ENCODE measurements at places on chromosomes 5 and 9.

- DNase-seq: no peak
Measured at GRCh38 chr9:84822589-84823233, 153.2 kb downstream of the NTRK2 start.

DNA sequence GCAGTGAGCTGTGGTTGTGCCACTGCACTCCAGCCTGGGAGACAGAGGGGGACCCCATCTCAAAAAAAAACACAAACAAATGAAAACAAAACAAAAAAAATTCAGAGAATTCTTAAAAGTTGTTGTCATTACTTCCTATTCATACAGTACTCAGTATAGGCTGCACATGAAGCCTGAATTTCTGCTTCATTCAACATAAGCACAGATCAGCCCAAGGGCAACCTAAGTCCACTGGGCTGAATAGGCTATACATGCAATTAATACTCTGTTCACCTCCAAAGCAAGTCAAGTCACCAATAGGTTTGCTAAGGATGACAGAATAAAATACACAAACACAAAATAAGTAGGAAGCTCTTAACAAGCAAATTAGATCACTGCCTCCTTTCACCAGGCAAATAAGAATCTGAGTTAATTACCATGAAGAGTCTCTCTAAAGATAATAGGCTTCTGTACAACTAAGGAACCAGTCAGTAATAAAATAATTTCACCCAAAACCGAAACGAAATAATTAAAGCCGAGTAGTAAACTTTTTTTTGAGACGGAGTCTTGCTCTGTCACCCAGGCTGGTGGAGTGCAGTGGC, 18.7 kb downstream of the UBTD2 start:
- no peak for DNase-seq

DNA sequence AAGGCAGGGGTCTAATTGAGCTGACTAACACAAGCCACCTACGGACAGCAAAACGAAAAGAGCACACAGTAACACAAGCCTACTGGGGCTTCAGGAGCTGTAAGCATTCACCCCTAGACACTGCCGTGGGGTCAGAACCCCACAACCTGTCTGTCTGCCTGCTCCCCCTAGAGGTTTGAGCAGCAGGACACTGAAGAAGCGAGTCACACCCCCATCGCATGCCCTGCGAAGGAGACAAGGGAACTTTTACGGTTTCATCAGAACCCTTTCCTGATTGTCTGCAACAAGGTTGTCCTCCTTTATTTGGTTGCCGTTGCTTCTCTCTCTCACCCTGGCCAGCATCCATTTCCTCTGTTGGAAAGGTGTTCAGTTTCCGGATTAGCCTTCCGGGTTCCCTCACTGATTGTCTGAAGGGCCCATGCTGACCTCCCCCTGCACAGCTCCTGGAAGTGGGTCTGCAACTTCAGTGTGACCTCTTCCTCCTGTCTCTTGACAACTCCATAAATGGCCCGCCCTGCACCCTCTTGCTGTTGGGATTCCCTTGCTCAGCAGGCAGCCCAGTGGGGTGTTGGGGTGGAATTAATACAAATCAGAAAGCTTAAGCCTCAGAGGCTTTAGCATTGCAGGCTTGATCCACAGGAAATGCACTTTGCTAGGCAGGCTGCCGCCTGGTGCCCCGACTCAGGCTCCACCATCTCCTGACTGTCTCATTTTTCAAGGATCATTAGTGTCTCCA, 258.9 kb upstream of the TLE4 start:
- no peak for DNase-seq

- no peak for DNase-seq
Measured at GRCh38 chr9:109855540-109855939, 75.5 kb downstream of the PALM2AKAP2 start.

- DNase-seq: no peak
Measured at GRCh38 chr5:149410721-149411432, 31.8 kb upstream of the IL17B start.

- no peak for DNase-seq
Measured at GRCh38 chr9:4435197-4435596, 55.1 kb upstream of the SLC1A1 start.

- no peak for DNase-seq
Measured at GRCh38 chr5:52728224-52728623, 59.5 kb upstream of the ITGA1 start.

- no peak for DNase-seq
Measured at GRCh38 chr5:71864730-71865601, 145.9 kb downstream of the CARTPT start.

DNA sequence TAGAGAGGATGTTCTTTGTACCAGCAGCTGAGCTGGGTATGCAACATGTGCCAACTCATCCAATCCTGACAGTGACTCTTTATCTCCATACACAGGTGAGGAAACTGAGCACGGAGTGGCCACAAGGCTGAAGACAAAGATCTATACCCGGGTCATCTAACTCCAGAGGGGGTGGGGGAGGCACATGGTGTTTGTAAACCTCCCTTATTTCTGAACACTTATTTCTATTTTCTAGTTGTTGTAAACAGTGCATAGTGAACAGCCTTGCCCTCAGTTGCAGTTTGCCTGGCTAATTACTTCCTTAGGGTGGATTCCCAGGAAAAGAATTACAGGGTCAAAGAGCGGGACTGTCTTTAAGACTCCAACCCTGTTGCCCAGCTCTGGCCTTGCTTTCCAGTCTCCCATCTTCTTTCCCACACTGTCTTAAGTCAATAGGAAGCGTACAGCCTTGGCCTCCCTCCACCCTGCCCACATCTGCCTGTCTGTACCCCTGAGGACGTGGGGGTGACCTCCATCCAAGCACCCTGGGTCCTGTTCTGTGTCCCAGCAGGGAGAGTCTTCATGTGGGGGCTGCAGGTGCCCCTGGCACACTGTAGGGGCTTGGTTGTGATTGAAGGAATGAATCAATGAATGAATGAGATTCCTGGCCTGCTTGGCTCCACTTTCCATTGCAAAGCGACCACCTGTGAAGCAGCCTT, 13.2 kb upstream of the FIBCD1 start:
- DNase-seq: no peak

DNA sequence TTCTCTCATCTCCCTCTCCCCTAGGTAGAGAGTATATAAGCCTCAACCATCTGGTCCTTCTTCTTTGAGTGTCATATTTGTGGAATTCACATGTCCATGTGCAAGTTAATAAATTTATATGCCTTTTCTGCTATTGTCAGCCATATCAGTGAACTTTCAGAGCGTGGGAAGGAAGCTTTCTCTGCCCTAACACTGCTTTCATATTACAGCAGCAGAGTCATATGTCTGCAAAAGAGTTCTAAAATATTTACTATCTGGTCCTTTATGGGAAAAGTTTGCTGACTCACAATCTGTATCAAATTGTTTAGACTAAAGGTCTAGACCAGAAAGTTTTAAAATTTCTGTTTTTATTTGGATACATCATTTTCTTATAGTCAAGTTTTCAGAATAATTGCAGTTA, 669.0 kb downstream of the LRRC70 start:
- DNase-seq: no peak

- DNase-seq: no peak
Measured at GRCh38 chr5:90792725-90793124, 234.1 kb downstream of the ADGRV1 start.

GRCh38 chr5:135398855-135399793, at the start of gene MACROH2A1:
Gene MACROH2A1 (minus strand): TSS chr5:135399231. CDS start chr5:135389093, 10,138 bp downstream.
- peak; percentile 87 for DNase-seq

DNA sequence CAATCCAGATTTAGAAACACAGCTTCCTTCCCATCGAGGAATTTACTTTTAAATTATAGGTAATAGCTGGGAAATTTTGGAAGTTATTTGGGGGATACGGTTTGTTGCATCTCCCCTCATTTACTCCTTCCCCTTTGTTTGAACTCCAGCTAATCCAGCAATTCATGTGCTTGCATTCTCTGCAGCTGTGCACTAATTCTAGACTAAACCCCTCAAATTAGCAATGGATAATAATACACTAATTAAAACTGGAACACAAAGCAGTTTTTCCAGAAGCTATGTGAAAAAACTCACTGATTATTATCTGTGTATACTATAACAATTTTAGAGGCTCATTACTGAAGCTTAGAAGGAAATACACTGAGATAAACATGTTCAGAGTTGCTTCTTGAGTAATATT, 751.2 kb upstream of the ZNF608 start:
- DNase-seq: no peak

- no peak for DNase-seq
Measured at GRCh38 chr5:111511831-111512374, 432 bp downstream of the STARD4 start.

DNA sequence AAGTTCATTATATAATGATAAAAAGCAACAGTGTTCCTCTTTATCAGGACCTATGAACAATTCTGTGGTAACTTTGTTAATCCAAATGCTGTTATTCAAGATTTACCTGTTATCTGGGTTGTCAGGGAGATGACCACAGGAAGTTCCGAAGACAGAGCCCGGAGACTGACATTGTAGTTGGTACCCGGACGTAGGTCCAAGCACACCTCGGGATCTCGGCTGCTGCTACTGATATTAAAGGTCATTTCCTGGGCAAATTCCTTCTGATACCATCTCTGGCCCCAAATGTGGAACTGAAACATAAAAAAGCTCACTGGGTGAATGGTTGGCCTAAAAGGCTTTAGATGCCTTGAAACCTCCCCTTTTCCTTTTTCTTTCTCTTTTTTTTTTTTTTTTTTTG, 96.7 kb downstream of the SUSD1 start:
- no peak for DNase-seq

GRCh38 chr5:89686081-89686765, 723.3 kb downstream of the CETN3 start:
- DNase-seq: no peak

- no peak for DNase-seq
Measured at GRCh38 chr5:146725025-146725424, 153.5 kb downstream of the PPP2R2B start.

DNA sequence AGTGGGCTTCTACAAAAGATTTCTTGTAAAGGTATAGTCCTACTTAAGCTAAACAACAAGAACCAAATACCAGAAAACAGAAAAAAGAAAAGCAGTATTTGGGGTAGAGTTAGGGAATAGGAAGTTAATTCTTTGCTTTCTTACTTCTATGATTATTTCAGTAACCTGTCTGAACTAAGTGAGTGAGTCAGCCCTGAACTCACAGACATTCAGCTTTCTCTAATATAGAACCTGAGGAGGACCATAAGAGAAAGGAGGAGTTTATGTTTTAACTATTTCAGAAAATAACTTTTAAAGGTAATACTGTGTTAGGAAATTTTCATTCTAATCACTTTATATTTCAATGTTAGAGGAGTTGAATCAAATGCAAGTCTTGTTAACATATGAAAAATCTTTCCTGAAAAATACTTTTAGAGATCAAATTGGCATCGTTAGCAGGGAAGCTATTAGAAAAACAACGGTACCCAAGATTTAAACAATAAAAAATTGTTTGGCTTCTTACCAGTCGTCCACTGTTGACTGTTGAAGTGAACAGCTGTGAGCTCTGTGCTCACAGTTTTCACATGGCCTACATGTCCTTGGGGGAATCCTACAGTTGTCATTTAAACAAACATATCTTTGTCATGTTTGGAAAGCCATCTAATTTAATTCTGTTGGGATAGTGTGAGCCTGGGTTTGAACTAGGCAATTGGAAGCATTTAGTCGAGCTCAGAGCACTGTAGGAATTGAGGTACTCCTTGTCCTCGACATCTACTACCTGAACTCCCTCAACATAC, 19.9 kb upstream of the ZFAND5 start:
- no peak for DNase-seq

DNA sequence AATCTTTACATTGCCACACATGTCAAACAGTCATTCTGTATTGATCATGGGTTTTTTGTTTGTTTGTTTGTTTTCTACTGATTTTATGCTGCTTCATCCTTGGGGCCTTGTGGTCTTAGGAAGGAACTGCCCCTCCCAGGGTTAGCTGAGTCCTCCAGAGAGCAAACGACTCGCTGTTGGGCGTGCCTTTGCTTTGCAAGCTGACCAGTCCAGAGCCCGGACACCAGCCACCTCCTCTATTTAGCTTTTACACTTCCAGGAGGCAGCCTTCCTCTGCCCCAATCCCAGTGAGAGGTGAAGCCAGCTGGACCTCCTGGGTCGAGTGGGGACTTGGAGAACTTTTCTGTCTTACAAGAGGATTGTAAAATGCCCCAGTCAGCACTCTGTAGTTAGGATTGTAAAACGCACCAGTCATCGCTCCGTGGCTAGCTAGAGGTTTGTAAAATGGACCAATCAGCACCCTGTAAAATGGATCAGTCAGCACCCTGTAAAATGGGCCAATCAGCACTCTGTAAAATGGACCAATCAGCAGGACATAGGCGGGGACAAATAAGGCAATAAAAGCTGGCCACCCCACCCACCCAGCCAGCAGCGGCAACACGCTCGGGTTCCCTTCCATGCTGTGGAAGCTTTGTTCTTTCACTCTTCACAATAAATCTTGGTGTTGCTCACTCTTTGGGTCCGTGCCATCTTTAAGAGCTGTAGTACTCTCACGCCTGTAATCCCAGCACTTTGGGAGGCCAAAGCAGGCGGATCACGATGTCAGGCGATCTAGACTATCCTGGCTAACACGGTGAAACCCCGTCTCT, 154.4 kb downstream of the ERCC6L2 start:
- no peak for DNase-seq

- DNase-seq: no peak
Measured at GRCh38 chr9:88835038-88835466, 156.2 kb upstream of the S1PR3 start.

DNA sequence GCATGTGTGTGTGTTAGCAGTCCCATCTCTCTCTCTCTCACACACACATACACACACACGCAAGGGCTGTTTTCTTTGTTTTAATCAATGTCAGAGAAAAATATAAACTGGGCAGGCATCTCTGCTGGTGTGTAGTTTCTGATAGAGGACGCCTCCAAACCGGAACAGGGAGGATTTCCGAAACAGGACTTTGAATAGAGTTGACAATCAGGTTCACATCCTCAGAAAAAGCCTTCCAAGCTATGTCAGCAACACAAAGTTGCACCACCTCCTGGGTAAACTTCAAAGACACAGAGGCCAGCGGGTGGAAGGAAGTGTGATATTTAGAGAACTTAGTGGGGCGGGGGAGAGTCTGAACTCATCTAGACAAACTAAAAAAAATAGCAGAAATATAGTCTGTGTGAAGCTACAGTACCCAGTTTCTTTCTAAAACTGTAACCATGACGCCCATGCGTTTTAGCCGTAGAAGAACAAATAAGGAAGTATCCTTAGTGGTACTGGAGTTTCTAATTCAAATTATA, 1.2 kb downstream of the ST8SIA4 start:
- peak; percentile 33 for DNase-seq

DNA sequence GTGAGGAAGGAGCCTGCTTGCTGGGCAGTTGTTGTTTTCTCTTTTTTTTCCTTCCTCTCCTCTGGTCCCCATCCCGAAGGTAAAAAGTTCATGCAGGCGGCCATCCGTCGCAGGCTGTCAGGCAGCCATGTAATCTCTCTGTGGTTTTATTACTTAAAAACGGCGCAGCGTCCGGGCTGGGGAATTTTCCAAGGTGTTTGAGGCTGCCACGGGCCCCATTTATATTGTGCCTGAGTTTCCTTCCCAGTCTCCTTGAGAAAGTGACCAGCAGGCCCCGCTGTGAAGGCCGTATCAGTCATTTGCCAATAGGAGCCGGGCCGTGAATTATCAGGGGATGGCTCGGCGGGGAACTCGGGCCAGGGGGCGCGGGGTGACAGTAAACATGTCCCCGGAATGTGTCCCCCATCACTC, 289.7 kb downstream of the PBX3 start:
- DNase-seq: no peak

- no peak for DNase-seq
Measured at GRCh38 chr5:3268760-3269330, 326.8 kb upstream of the IRX1 start.

- no peak for DNase-seq
Measured at GRCh38 chr5:56090793-56091460, 96.2 kb upstream of the IL6ST start.

Data from stimulated activated CD4-positive, alpha-beta T cell treated with anti-CD3 and anti-CD28 coated beads, Interleukin-4, amount 100 ng/mL, for 1 hour (primary cell).